Activated T-cell treated with anti-CD3 and anti-CD28 coated beads, Interleukin-2, amount 50 U/mL, for 1 hour (primary cell): ENCODE measurements at places on chromosomes 16 and 17.
A peak's percentile ranks its signal among the peaks of the same experiment; 100 is the strongest.

DNA sequence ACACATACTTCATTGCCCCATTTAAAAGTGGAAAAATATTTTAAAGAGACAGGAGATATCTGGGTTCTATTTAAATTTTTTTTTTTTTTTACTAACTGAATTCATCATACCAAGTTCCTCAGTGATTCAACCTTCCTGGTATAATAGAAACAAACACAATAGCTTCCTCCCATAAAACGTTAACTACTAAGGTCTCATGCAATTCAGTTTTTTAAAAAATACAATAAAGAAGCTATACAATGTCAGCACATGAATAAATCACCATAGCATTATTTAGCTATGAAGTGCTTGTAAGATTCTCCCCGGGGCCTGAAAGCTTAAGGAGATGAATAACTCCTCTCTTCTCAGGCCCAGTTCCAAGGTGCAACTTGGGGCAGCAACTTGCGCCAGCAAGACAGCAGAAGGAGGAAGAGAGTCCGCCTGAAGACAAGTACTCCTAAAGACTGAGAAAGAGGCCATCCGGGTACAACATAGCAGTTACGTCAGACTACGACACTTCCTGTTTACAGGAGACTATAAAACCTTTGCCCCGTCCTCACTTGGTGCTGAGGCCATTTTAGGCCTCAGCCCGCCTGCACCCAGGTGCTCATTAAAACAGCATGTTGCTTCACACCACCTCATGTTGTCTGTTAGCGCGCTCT, 81.5 kb downstream of the MYO1D start:
- DNase-seq = no peak

GRCh38 chr17:49555495-49556222, 20.0 kb upstream of the NXPH3 start:
- no peak for DNase-seq

DNA sequence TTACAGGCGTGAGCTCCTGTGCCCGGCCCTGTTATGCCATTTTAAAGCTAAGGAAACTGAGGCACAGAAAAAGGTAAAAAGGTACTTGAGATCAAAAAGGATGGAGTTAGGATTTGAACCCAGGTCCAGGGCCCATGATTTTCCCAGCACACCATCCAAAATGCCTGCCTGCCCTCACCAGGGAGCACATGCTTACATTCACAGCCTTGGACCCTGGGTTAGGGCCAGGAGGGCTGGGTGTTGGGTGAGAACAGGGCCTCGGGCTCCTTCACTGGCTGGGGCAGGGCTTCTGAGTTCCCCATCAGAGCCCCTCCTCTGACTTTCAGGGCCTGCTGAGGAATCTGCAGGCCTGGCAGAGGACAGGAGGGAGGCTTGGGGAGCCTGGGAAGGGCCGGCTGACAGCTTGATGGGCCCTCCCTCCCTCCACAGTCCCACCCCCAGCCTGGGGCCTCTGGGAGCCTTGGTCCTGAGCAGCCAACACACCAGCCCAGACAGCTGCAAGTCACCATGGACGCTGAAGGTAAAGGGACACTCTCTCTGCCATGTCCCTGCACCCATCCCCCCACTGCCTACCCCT, at the start of gene QPRT:
Gene QPRT (plus strand): TSS at position 490 of the 577 bp plus-strand sequence. CDS start 18 bp downstream, at position 508.
- DNase-seq = no peak

DNA sequence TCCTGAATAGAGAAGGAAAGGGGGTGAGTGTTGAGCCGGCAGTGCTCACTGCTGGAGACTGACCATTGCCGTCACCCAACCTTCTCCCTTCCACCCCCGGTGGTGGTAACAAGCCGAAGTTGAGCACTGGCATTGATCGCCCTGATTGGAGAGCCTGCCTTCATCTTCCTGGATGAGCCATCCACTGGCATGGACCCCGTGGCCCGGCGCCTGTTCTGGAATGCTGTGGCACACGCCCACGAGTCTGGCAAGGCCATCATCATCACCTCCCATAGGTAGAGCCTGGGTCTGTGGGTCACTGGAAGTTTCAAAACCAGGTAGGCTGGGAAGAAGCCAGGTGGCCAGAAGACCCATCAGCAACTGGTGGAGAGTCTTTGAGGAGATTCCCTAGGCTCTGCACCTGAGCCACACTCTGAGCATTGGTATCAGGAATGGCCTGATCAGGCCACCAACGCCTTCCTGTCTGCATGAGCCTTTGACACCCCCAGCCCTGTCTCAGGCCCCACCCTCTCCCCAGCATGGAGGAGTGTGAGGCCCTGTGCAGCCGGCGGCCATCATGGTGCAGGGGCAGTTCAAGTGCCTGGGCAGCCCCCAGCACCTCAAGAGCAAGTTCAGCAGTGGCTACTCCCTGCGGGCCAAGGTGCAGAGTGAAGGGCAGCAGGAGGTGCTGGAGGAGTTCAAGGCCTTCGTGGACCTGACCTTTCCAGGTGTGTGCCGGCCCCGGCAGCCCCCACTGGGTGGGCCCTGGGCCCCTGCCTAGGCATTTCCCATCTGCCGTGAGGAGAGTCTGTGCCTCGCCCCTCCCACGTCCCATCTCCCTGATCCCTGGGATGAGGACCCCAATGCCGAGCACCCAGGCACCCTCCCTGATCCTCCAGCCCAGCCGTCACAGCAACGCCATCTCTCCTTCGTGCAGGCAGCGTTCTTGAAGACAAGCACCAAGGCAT, 4.9 kb upstream of the CCNF start:
- DNase-seq = no peak

- no peak for DNase-seq
These were observed 1.4 kb downstream of the OSBPL7 start for GRCh38 chr17:47820033-47820789.

DNA sequence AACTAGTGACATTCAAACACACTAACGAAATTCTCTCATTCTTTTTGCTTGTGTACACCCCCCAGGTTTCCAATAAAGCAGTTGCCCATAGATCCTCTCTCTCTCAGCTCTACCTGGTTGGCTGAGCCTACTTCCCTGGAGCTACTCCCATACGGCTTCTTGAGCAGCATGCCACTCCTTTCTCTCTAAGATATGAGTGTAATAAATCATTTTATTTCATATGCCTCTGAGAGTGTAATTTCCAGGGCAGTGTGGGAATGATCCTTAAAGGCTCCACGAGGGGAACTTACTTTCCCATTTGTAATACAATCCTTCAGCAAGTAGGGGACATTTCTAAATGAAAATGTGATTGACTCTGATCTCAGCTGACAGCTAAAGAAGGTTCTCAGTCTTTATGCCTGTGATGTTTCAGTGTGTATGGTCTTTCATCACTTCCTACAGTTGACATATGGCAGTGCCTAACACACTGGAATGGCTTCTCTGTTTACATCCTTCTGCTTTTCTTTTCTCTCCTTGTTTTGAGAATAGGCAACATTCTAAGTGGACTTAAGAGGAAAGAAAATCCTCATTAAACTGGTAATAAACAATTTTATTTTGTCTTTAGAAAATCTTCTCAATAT, 1194.3 kb upstream of the CDH8 start:
- no peak for DNase-seq

- DNase-seq = peak; percentile 89
These were observed 7.9 kb downstream of the KDM6B start for GRCh38 chr17:7841915-7842379.

GRCh38 chr17:4006165-4006589, 41.9 kb upstream of the ATP2A3 start:
- no peak for DNase-seq

GRCh38 chr17:46002311-46002972, 3.4 kb downstream of the STH start:
- DNase-seq = peak; percentile 76
